ENCODE measurements at places on chromosomes 16 and 17.
A peak's percentile ranks its signal among the peaks of the same experiment; 100 is the strongest.

GRCh38 chr16:72025404-72026114 is 17.0 kb downstream of the DHODH start:
- no peak for DNase-seq

DNA sequence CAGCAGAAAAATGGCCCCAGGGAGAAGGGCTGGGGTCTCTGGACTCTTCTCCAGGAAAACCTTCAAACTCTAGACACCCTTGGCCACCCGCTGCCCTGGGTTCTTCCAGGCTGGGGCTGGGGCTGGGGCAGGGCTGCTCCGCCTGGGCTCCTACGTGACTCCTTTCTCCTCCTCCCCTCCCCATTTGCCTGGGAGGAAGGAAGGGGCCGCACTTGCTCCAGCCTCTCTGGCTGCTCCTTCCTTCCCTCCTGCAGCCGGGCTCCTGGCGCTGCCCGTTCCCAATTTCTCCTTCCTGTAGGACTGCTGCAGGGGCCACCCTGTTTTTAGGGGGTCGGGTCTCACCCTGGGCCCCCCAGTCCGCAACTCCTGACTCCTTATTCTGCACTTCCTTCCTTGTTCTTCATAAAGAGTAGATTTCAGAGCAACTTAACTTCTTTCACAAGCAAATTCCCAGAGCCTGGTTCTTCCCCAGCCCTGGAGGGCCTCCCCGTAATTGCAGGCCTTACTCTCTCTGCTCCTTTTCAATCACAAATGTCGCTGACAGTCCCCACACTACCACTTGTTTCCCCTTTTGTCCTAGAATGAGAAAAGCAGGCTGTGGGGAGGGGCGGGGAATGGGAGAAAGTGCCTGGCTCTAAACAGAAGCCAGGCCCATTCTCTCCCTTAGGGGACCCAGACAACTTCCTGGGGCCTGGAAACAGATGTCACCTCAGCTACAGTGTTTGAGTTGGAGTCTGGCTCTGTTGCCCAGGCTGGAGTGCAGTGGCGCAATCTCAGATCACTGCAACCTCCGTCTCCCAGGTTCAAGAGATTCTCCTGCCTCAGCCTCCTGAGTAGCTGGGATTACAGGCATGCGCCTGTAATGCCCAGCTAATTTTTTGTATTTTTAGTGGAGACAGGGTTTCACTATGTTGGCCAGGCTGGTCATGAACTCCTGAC is 137.8 kb downstream of the ENGASE start:
- no peak for DNase-seq

GRCh38 chr17:50763716-50764475 is 3.4 kb downstream of the ANKRD40CL start:
- no peak for DNase-seq

DNA sequence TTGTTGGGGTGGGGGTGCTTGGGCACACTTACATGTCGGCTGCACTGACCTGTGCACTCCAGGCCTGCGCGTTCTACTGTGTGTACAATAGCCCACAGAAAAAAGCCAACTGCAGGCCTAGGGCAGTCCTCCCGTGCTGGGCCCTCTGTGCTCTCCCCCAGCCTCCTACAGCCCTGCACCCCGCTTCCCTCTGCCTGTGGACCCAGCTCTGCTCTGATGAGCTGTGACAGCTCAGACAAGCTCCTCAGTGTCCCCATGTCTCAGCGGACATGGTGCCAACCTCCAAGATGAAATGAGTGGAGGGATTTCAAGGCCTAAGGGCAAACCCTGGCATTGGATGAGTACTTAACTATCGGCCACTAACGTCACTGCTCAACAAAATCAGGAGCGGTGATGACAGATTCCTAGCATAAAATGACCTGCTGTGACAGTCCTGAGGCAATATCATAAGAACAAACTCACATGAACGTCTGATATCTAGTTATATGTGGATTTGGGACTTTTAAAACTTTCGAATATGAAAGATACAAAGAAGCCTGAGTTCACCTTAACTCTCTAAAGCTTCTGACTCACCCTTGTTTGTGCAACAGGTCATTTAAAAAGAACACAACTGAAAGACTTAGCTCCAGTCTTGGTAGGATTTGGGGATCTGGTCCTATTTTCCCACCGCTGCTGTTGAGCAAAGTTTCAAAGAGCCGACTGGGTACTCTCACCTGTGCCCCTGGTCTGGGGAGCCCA is 34.7 kb downstream of the CCDC57 start:
- no peak for DNase-seq

- no peak for DNase-seq
Observed at GRCh38 chr17:51692917-51693316, 432.6 kb downstream of the UTP18 start.

GRCh38 chr17:12242345-12242954 is 221.8 kb downstream of the MAP2K4 start:
- no peak for DNase-seq

DNA sequence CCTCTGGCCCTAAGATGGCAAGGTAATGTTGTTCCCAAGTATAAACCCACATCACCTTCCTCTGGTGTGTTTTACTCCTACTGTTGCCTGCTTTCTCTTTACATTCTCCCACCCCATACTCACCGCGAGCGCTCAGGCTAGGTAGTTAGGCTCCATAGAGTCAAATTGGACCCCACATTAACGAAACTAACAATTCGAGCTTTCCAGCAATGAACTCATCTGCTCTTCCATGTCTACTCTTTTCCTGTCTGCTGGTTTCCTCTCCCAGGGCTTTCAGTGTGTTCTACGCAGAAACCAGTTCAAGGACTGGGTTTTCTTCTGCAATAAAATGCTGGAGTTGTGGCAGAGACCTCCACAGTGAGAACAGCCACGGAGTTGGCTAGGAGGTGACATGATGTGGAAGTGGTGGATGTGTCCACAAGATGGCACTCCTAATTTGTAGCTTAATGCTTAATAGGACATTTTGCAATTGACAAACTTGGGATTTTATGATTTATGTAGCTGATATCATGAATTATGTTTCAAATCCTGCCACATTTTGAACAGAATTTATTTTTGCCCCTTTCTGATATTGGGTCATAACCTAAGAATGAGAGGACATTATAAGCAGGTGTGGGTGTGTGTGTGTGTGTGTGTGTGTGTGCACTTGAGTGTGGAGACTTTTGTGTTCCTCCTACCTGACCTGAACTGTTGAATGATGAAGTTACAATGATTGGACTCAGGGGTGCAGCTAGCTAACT is 2.2 kb upstream of the UQCRC2 start:
- DNase-seq, result no peak

- no peak for DNase-seq
Observed at GRCh38 chr16:82134846-82135245, 35.2 kb downstream of the MPHOSPH6 start.

GRCh38 chr16:56688762-56689161 is 6.5 kb downstream of the MT1X start:
- no peak for DNase-seq

GRCh38 chr17:52824542-52824941 is 666.0 kb upstream of the CA10 start:
- DNase-seq, result no peak

- no peak for DNase-seq
Observed at GRCh38 chr17:78993241-78993956, 13.7 kb upstream of the LGALS3BP start.

DNA sequence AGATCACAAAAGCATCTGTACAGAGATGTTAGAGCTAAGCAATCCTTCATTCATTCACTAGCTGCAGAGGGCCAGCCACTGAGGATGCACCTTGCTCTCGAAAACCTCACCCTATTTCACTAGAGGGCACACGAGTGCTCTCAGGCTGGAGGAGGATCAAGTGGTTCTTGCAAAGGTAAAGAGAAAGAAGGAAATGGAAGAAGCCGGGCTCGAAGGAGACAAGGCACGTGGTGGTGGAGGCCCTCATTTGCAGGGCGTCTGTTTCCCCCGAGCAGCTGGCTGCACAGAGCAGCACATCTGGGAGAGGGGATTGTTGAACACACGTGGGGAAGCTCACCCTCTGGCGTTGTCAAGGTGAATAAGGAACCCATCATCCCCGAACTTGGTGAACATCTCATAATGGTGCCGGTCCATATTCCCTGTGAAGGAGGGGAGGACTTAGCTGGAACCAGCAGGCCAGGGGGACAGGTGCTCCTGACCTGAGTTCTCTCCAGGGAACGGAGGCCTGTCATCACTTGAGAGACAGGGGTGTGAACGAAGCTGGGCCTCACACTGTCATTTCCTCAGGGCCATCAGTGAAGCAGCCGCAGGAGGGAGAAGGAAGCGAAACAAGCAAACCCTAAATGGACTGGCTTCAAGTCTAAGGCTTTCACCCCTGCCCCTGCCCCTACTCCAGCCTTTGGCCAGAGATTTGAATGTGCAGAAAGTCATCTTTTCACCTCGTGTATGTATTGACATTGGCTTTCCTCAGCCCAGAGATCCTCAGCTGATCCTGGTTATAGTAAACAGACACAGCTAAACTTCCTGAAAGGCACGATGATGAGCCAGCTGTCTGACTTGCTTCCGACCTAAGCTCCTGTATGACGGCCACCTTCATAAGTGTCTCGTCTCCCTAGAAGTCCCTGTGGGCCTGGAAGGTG is 27.6 kb downstream of the PRKAR1A start:
- DNase-seq, result no peak

GRCh38 chr16:81716478-81717225 is 62.4 kb upstream of the PLCG2 start:
- DNase-seq, result no peak

DNA sequence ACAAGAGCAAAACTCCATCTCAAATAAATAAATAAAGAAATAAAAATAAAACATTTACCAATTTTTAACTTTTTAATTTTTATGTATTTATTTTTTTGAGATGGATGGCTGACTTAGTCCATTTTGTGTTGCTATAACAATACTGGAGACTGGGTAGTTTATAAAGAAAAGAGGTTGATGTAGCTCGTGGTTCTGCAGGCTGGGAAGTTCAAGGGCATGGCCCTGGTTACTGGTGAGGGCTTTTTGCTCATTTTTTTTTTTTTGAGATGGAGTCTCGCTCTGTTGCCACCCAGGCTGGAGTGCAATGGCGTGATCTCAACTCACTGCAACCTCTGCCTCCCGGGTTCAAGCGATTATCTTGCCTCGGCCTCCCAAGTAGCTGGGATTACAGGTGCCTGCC is 14.2 kb upstream of the FOXK2 start:
- no peak for DNase-seq

GRCh38 chr16:22971346-22971924 is 157.5 kb downstream of the HS3ST2 start:
- DNase-seq, result no peak

DNA sequence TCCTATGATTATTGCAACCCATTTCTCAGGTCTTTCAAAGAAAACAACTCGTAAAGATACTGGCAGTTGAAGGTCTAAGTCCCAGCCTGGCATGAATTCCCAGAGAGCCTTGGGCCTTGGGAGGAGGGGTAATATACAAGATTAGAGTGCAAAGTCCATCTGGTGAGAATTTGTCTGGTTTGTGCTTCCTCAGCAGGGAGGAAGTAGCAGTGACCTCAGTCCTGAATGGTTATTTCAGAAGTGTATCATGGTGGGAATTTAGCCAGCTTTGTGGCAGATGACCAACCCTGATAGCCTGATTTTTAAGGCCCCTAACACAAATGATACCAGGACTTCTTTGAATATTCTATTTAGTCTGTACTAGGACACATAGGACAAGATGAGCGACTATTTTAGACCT is 151.2 kb upstream of the TBX2 start:
- no peak for DNase-seq

DNA sequence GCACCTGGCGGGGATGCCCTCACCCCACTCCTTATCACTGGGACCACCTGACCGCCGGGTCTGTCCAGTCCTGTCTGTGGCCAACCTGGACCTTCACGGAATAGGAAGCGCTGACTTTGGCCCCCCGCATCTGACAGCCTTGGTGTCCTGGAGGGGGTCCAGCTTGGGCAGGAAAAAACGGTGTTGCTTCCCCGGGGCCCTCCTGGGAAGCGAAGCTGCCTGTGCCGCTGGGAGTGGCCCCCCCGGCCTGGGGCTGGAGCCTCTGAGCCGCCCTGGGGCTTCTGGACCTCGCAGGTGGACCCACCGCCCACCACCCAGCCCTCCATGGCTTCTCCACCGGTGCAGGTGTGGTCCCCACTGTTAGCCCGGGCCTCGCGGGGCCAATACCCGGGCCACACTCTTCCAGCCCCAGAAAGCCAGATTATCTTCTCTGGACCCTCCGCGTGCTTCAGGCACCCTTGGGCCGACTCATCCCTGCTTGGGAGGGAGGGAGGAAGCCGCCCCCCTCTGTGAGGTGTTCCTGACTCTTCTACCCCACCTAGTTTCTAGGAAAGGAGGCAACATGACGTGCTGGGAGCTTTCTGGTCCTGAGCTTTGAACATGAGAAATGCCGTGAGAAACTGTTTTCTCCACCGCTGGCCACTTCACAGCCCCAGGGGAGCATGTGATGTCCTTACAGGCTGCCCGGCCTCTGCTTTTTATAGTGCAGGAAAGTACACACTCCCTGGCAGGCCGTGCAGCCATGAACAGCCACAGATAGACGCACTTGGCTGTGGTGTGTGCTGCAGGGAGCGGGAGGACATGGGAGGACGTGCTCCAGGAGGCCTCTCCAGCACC is 1.1 kb downstream of the C1QTNF1 start:
- DNase-seq, result no peak

DNA sequence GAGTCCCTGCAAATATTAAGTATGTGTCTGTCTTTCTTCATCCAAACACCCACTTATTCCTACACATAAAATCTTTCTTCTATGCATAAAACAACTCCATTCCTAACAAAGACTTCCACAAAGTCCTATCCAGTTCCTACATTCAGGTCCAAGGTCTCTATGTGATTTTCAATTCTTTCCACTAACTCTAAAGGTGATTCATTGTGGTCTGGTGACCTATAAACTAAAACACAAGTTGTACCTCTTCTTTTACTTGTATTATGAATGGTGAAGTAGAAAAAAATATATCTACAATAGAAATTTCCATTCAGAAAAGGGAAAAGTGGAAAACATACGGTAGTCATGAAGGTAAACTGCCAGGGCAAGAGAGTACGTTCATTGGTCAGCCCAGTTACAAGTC is 56.6 kb downstream of the USP32 start:
- DNase-seq, result no peak

- DNase-seq, result no peak
Observed at GRCh38 chr17:80294210-80294609, 33.6 kb downstream of the RNF213 start.

- peak; percentile 51 for DNase-seq
Observed at GRCh38 chr17:2192367-2193057, 111.1 kb downstream of the SMG6 start.

GRCh38 chr16:53529513-53529912 is 26.5 kb upstream of the AKTIP start:
- DNase-seq, result no peak

GRCh38 chr17:51128076-51128475 is 7.4 kb upstream of the SPAG9 start:
- peak; percentile 62 for DNase-seq
